ENCODE measurements at places on chromosomes 4 and X. TPM values are rescaled to one million over a fixed set of nuclear protein-coding genes. Genes with fewer than 3 reads are reported as not detected.

P2RY8 gene
- 0.39 TPM for total RNA-seq

PSAPL1 gene
- 0.06 TPM for total RNA-seq

DMP1 gene
- total RNA-seq = 0.39 TPM

AREG gene
- total RNA-seq = 0.22 TPM

COX7B2 gene
- total RNA-seq = not detected

QRFPR gene
- total RNA-seq = 1.5 TPM

Measured in spinal cord (tissue), 10 donors.